ENCODE measurements at places on chromosomes 3 and 15.

DNA sequence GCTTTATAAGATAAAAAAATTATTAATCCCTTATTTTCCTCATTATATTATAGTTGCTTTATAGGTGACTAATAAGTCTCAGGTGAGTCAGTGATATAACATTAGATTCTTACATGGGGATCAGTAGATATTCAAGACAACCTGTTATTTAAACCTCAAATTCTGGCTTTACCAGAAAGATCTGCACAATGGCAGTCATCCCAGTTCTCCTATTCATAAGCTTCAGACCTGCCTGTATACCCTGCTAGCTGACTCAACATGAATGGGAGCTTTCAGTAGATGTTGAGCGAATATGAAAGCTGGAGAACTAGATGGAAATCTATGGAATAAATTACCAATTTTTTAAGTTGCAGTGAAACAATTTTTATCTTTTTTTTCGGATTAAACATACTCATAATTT, 20.5 kb upstream of the CCDC54 start:
- no peak for DNase-seq

- DNase-seq = peak; percentile 19
Measured at GRCh38 chr3:107861904-107862303, 228.9 kb downstream of the CD47 start.

DNA sequence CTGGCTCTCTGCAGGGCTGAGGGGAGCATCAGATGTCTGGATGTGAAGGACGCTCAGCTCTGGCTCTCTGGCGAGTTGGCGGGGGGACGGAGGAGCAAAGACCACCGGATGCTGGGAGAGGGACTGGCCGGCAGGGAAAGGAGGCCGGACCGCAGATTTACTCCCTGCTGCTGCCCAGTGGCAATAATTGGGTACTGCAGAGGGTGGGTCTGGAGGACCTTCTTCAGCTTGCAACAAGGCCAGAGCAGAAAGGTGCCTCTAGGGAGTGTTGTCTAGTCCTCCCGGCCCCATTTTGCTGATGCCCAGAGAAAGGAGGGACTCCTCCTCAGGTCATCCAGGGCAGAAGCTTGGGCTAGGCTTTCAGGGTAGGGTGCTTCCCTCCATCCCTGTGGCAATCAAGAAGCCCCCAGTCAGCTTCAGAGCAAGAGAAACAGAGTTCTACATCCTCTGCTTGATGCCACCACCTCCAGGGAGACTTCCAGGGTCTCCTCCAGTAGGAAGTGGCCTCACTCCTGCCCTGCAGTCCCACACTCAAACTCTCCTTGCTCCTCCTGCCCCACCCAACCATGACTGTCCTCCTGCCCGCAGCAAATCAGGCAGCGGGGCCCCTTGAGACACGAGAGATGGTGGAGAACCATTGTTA, 20.3 kb upstream of the CSPG4 start:
- DNase-seq = peak; percentile 35

DNA sequence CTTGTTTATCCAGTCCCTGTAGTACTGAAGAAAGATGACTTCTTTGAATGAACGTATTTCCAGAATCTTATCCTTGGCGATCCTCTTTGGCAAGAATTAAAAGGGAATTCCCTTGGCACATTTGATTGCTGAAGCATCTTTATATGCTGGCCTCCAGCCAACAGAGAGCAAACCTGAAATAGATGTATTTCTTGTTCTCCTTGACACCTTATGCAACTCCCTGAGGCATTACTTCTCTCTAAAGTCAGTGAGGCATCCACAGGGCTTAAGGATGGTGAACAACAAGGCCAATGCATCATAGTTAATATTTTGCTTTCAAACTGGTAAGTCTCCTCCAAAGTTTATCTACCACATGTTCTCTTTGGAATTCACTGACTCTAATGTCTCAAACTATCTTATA, 450.9 kb upstream of the THRB start:
- DNase-seq = no peak

- DNase-seq = no peak
Measured at GRCh38 chr3:10876661-10877060, 60.6 kb downstream of the SLC6A11 start.

DNA sequence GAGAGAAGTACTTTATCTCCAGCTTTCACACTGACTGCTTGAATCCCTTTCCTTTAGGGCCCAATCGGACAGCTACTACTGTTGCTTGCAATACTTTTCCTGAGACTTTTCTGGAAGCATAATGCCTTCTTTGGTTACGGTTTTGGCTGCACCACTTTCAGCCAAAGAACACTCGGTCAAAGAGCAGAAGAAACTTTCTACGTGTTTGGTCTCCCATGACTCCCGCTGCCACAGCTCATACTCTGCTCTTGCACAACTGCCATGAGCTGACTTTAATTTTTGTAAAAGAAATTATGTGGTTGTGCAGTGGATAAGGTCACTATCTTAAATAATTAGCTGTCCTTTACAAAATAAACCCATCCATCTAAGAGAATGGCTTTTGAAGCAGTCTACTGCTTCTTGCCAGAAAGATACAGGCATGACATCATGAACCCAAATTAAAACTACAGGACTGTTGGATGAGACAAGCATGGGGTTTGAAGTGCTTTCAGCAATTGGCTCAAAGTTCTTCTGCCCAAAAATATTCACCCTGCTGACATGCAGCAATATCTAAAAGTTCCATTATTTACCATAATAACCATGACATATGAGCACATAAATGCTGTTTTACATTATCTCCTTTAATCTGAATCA, 42.0 kb downstream of the PROS1 start:
- DNase-seq = no peak

DNA sequence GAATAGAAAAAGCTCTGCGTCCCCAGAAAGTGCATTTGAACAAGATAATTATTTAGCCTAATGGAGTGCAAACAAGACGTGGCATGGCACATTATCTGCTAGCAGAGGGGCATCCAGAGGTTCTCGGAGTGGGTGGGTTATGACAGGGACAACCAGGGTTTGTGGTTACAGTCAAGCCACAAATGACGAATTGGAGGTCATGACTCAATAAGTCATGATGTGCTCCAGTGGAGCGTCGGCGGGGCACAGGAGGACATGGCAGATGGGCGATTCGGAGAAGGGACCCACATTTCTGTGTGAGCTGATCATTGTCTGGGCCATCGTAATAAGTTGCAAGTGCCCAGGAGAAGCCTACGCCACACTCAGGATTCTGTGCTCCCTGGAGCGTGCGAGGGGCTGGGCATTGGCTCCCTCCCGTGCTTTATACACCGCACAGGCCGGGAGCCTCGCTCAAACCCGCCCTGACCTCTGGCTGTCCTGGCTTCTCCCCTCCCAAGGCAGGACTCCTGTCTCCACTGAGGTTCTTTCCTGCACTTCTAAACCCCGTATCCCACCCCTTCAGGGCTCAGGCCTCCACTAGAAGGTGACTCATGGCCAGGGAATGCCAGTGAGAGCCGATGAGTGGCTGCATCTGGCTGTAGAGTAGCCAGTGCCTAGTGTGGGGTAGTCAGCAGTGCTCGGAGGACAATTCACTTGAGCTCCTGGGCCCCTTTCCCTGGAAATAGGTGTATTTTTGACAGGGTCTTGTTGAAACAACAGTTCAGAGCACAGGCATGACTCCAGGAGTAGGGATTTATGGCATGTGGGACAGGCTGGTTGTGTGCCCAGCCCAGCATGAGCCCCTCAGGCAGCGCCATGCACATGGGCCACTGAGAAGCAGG, 67.4 kb downstream of the GRIP2 start:
- no peak for DNase-seq

DNA sequence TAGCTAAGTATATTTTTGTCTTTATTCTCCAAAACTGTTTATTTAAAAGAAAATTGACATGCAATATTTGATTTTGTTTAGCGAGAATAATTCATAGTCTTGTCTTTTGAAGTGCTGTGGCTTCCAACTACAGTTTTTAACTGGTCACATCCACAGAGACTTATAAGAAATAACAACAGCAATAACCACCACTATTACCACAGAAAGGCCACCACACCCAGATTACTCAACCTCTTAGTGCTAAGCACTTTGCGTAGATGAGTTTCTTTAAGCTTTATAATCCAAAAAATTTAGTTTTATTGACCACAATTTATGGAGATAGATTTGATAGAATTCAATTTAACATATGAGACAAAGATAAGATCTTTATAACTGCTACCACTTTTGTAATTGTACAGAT, 468.4 kb upstream of the UBE2E2 start:
- no peak for DNase-seq

- no peak for DNase-seq
Measured at GRCh38 chr15:41424809-41425208, 7.9 kb downstream of the RTF1 start.

DNA sequence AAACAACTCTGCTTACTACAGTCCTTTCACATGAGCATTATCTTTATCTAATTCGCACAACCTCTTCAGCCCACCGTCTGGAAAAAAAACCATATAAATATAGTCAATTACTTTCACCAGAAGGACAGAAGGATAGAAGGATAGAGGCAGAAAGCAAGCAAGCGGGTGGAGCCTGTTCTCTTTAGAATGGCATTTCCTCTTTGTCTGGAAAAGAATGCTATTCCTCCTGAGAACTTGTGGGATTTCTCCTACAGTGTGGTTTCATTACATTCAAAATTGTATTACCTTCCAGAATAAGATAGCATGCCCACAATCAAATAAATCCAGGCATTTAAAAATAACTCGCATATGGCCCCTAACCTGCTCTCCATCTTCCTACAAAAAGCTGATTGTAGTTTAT, 23.1 kb downstream of the SLC30A4 start:
- no peak for DNase-seq

DNA sequence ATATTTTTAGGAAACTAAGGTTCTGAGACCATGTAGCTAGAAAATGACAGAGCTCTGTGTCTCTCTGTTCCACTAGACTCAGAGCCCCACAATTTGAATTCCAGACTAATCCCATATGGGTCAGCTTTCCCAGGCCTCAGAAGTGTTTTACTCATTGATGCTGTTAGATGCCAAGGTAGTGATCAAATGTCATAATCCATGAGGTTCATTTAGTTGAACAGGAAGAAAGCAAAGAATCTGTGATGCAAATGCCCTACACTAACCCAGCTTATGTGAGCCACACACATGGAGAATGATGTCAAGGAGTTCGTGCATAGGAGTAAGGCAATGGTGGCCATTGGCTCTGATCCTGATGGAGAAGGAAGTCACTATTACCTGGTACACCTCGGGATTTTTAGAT, 363.4 kb upstream of the RARB start:
- DNase-seq = no peak

GRCh38 chr15:80157215-80157614, 4.4 kb downstream of the FAH start:
- DNase-seq = no peak

- no peak for DNase-seq
Measured at GRCh38 chr3:118817748-118818165, 216.9 kb downstream of the IGSF11 start.

DNA sequence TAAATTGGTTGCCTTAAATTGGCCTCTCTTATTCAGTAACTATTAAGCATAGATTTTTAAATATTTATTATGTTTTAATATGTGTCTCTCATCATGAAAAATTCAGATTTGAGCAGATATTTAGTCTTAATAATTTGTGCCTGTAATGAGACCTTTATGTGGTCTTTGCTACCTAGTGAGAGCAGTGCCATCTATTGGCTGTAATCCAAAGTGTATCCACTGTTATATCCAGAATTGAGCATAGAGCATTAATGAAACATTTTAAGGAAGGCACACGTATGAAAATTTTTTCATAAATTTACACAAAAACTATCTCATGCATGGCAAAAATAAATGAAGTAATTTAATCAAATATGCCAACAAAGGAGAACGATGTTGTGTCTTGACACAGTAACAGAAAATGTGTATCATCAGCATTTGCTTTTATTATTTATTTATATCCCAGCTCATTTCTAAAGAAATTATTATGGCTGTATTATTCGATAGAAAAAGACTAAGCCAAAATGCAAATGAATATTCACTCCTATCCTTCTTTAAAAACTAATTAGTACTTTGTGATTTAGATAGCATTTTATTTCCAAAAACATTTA, 203.5 kb downstream of the RSRC1 start:
- no peak for DNase-seq

GRCh38 chr3:44915702-44916438, 41.5 kb downstream of the TGM4 start:
- DNase-seq = no peak

GRCh38 chr3:25349828-25350724, 78.0 kb upstream of the RARB start:
- DNase-seq = no peak

GRCh38 chr3:119829420-119829819, 47.5 kb downstream of the NR1I2 start:
- DNase-seq = no peak
